ENCODE measurements at places on chromosomes 7 and 10.

GRCh38 chr10:88647061-88647615 is 17.1 kb upstream of the LIPF start:
- DNase-seq: no peak

DNA sequence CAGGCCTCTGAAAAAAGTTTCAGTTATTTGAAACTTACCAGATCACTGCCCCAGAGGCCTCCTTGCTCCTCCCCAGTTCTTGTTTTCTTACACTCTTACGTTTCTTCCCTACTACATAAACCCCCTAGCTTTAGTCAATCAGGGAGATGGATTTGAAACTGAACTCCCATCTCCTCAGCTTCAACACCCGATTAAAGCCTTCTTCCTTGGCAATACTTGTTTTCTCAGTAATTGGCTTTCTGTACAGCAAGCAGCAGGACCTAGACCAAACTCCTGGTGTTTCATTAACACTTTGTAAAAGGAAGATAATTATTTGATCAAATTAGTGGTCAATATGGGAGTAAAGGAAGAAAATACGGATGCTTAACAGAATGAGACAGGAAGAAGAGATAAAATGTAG is 870.4 kb downstream of the PCDH15 start:
- no peak for DNase-seq

- DNase-seq: no peak
Observed at GRCh38 chr7:19294619-19295018, 149.4 kb upstream of the FERD3L start.

GRCh38 chr10:44193166-44193565 is 191.7 kb downstream of the CXCL12 start:
- no peak for DNase-seq

DNA sequence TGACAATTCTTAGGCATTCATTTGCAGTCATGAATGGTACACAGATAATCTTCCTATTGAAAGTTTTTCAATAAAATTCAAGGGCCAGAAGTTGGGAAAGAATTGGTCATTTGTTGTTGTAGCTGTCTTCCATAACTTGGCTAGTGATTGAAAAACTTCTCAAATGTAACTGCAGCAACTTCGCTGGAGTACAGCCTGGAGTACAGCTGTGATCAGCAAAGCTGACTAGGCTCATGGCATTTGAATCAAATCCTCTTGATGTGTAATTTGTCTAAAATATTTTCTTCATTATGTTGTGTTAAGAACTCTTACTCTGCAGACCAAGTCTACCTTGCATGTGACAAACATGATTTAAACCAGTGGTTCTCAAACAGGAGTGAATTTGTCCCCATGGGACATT is 226.5 kb upstream of the STEAP1 start:
- DNase-seq: no peak

GRCh38 chr10:67327626-67328535 is 368.1 kb downstream of the CTNNA3 start:
- no peak for DNase-seq
